ENCODE measurements at places on chromosomes 3 and 15.

GRCh38 chr3:29430558-29430971 lies 149.7 kb downstream of the RBMS3 start:
- DNase-seq: no peak

GRCh38 chr15:79310612-79310984 lies 314 bp upstream of the TMED3 start:
- DNase-seq: no peak

DNA sequence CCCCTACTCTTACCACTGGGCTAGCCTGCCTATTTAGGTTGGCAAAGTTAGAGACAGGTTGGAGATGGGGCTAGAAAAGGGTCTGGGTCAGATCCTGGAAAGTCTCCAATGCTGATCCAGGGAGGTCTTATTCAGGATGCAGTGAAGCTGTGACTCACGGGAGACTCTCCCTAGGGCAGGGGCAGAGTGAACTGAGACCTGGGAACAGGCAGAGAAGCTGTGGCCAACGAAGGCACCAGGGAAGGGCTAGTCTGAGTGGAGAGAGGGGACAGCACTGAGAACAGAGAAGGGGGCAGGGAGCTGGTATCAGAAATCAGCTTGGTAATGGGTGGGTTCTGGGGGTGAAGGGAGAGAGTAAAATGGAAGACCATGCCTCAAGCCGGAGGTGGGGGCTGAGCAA lies 2.2 kb downstream of the LTF start:
- DNase-seq: no peak

- DNase-seq: no peak
Measured at GRCh38 chr3:70038693-70039092, 39.2 kb downstream of the SAMMSON start.

DNA sequence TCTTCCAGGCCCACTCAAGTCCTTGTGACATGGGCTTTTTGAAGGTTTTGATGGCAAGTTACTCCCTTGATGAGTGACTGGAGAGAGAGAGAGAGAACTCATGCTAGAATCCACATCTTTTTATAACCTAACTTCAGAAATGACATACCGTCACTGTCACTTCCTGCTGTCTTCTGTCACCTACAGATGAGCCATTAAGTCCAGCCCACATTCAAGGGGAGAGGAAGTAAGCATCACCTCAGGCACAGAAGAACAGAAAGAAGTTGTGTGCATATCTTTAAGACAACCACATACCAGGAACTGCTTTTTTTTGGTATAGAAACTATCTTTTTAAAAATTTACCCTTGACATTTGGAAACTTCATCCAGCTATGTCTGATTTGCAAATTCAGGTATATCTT lies 16.6 kb upstream of the TXNRD3 start:
- no peak for DNase-seq

DNA sequence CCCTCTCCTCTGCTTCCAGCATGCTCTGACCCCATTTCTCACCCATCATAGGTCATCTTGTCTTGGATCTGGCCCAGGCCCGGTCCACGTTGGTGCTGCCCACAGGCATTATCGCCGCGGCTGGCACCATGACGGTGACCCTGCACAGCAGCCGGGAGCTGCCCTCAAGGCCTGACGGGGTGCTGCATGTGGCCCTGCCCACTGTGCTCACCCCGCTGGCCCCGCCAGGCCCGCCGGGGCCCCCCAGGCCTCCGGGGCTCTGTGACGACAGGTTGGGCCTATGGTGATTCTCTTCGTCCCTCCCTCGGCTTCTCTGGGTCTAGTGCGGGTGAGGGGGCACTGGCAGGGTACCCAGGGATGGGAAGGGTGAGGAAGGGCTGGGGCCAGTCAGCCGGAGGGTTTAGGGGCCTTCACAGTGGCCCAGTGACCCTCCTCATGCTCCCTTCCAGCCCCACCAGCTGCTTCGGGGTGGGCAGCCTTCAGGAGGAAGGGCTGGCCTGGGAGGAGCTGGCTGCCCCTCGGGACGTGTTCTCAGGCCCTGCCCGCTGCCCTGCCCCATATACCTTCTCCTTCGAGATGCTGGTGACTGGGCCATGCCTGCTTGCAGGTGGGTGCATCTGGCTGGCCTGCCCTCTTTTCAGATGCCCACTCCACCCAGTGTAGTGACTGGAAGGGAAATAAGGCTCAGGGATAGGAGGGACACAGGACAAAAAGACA lies 3.9 kb downstream of the VWA5B2 start:
- DNase-seq: no peak

DNA sequence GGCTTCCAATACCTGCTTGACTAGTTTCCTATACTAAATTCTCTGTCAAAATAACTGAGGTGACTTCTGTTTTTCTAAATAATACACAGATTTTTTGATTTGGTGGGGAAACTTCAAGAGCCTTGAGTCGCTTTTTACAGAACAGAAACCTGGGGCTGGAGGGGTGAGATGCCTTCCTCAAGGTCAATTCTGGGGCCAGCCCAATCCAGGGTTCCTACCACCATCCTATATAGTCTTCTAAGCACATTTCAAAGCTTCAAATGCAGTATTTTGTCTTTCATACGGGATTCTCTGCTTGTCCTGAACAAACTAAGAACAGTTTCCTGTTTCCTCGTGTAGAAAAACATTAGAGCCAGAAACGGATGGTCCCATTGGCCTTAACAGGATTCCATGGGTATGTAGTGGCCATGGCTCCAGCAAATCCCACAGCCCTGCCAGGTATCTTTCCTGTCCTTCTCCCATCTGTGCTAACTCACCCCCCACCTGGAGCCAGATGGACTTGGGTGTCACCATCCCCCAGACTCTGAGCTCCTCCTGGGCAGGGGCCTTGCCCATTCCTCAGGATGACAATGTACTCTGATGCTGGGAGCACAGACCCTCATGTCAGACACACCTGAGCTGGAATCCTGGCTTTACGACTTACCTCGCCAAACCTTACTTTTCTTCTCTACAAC lies 146.9 kb downstream of the KLF13 start:
- no peak for DNase-seq

DNA sequence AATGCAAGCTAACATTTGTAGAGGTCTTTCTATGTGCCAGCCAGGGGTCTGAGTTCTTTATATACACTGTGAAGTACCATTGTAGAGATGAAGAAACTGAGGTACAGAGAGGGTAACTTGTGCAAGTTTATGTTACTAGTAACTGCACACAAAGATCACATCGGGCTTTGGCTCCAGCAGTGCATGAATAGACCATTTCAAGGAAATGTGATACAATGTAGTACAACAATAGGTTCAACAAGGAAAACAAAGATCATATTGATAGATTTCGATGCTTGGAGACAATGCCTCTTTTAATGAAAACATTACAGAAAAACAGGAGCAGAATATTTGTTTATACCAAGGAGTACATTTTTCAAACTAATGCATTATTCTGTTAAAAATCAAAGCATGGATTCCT lies 115.3 kb downstream of the POLR2M start:
- DNase-seq: no peak

- DNase-seq: no peak
Measured at GRCh38 chr15:91252322-91252721, 152.3 kb downstream of the SV2B start.

GRCh38 chr15:80856809-80857377 lies 77.7 kb downstream of the CEMIP start:
- DNase-seq: no peak

DNA sequence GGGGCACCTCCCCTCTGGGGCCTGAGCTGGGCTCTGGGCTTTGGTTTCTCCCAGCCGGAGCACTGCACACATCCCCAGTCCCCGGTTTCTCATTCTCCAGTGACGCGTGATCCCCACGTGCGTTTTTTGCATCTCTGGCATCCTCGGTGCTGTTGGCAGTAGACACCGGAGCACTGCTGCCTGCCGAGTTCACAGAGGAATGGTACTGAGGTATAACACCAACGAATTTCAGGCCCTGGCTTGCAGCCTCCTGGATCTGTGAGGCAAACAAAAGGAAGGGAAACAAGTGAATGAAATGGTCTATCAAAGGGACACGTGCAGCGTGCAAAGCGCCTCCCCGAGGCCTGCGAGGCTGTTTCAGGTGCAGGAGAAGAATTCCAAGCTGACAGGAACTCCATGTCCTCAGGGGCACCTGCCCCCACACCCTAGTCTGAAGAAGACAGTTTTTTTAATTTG lies 112.9 kb downstream of the OXNAD1 start:
- DNase-seq: no peak

DNA sequence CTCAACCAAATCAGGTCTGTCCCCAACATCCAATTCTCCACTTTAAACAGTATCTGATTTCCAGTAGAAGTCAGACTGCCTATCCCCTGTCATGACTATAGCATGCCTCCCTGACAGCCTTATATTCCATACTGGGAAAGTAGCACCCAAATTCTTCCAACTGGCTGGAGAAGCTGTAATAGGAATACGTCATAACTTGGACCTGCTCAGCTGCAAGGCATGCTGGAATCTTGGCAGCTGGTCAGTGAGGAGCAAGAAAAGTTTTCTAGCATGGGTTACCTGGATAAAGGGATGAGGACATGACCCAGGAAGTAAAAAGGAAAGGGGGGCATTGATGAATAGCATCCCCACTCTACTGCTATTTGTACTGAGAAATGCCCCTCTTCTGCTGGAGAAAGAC lies 8.9 kb downstream of the SEMA5B start:
- DNase-seq: no peak

- no peak for DNase-seq
Measured at GRCh38 chr3:98731720-98732285, 31.3 kb upstream of the ST3GAL6 start.

GRCh38 chr3:37862219-37862902 lies 681 bp downstream of the CTDSPL start:
- no peak for DNase-seq
